ENCODE measurements at places on chromosomes 2 and 18. TPM values are rescaled to one million over a fixed set of nuclear protein-coding genes. Genes with fewer than 3 reads are reported as not detected.

Gene DPP4
- total RNA-seq = 1.6 TPM

DNA sequence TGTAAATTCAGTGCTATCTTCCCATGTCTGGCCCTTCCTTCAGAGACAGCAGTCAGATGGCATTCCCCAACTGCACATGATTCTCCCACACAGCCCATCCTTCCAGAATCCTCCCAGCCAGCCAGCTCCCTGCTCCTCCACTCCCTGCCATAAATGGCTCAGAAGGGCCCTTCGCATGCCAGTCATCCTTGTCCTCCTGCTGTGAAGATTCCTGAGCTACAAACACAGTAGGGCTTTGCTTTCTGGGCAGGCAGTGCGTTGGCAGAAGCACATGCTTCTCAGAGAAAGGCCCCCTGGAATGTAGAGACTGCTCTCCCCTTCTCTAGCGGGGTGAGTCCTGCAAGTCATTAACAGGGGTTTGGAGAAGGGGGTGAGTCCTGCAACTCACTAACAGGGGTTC, 71.9 kb downstream of the TEX51 start:
- DNase-seq = no peak

GRCh38 chr2:163729636-163730273, 6.1 kb downstream of the FIGN start:
- no peak for DNase-seq

Gene KLHL41
- 0.73 TPM for total RNA-seq

Gene KCNJ13
- total RNA-seq = not detected

Gene ASIC4
- total RNA-seq = 1.0 TPM

GRCh38 chr2:96329874-96330273, 4.8 kb downstream of the ITPRIPL1 start:
- DNase-seq = no peak

GRCh38 chr2:186486651-186487647, 889 bp downstream of the ZC3H15 start:
- no peak for DNase-seq

DNA sequence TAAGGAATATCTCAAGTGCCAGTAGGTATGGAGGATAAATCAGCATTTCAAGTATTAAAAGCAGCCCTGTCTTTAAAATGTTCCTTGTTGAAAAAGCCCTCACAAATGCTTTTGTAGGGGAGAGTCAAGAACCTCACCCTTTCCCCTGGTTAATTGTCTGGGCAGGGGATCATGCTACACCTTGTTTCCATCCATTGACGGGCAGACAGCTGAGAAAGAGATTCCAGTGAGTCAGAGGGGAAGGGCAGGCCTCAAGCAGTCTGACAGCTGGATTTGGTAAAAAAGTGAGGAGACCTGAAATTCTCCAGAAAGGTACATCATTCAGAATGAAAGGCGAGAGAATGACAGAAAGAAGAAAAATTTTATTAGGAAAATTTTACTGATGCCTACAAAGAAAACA, 203.2 kb upstream of the CYP26B1 start:
- DNase-seq = no peak

- DNase-seq = no peak
Measured at GRCh38 chr2:149627111-149627801, 39.7 kb upstream of the MMADHC start.

- DNase-seq = no peak
Measured at GRCh38 chr2:221553333-221553732, 18.8 kb downstream of the EPHA4 start.

DNA sequence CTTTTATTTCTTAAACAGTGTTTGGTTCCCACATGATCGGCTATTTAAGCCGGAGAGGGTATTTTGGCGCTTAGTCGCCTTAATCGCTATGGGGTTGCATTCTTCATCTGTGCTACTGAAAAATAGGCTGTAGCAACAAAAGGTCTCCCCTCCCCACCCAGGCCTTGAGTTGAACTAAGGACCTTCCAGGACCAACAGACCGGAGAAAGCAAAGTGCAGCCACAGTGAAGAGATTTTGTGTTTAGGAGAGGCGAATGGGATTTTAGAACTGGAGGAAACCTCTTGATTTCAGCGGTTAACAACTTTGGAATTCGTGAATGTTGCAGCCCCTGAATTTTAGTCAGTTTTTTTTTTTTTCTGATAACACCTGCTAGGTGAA, 1.4 kb downstream of the ITGA6 start:
- DNase-seq = no peak

- no peak for DNase-seq
Measured at GRCh38 chr2:109645412-109646184, 31.4 kb downstream of the SOWAHC start.

Gene TLX2
- not detected for total RNA-seq

- no peak for DNase-seq
Measured at GRCh38 chr2:221385716-221386115, 186.4 kb downstream of the EPHA4 start.

DNA sequence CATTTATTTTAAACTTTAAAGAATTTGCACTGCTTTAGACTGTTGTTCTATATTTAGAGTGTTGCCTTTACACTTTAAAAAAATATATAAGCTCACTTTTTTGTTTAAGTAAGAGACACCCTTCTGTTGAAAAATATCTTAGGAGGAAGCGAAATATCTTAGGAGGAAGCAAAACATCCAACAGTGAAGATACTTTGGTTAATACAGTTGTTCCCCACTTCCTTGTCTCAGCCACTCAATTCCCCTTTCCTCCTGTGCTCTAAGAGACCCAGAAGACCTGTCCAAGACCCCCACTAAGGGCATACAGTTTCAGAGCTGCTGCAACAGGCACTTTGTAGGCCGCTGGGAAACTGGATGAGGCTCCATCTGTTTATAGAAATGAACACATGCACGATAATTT, 5.7 kb downstream of the SERPINB8 start:
- DNase-seq = no peak

- no peak for DNase-seq
Measured at GRCh38 chr18:24490539-24490938, 30.1 kb downstream of the HRH4 start.

DNA sequence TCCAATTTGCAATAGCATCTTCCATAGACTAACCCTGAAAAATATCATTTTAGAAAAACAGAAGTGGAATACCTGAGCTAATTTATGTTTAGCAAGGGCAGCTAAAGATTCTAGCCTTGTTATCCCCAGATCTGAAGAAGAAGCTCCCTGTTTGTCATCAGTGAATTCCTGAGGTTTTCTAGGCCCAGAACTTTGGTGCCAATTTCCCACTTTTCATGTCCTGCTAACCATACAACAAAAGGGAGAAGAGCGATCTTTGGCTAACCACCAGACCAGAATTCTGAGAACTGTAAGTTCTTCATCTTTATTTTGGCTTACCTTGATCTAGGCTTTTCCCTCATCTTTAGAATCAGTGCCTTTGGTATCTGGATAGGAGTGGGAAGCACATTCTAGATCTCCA, 51.3 kb upstream of the RASGRP3 start:
- no peak for DNase-seq

Gene SCYGR4
- not detected for total RNA-seq

Gene UGT1A10
- not detected for total RNA-seq

DNA sequence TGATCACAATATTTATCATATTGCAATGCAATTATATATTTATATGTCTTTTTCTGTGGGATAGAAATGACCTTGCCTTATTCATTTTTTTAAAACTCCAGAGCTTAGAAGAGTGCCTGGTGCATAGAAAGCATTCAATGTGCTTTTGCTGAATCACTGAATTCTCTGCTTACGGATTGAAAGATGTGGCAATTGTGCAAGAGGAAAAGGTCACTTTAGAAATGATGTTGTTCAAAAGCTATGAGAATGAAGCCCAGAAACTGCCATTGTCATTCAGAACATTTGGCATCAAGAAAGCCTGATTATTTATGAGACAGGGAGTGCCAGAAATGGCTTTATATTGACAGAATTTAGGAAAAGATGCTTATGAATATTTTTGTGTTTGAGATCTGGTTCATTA, 678.6 kb upstream of the CDH2 start:
- no peak for DNase-seq

DNA sequence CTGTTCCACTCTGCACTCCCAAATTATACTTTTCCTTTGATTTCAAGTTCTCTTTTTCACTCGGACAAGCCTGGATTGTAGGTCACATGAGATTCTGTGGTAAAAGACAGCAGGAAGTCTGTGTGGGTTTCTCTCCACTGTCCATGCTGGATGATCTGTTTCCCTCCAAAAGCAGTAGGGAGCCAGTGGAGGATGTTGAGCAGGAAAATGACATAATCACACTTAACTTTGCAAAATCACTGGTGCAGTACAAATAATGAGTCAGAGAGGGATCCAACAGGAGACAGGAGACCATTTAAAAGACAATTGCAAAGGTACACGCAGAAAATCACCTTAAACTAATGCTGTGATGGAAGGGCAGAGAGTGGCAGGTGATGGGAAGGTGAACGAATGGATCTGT, 301.3 kb downstream of the ZNF407 start:
- DNase-seq = no peak

DNA sequence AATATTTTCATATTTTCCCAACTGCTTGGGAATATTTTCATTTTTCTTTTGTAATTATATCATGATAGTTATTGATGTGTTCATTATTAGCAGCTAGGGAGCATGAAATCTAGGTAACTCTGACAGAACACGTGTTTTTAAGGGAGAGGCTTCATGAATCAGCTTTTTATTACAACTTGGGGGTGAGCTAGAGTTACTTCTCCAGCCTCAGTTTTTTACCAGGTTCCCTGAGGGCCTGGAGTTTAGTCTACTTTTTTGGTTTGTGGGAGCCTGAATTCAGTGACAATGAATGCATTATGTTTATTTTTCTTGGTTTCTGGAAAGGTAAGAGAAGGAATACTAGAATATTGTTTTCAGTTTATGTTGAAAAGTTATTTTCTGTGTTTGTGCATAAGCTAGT, 18.0 kb downstream of the NAB1 start:
- no peak for DNase-seq

DNA sequence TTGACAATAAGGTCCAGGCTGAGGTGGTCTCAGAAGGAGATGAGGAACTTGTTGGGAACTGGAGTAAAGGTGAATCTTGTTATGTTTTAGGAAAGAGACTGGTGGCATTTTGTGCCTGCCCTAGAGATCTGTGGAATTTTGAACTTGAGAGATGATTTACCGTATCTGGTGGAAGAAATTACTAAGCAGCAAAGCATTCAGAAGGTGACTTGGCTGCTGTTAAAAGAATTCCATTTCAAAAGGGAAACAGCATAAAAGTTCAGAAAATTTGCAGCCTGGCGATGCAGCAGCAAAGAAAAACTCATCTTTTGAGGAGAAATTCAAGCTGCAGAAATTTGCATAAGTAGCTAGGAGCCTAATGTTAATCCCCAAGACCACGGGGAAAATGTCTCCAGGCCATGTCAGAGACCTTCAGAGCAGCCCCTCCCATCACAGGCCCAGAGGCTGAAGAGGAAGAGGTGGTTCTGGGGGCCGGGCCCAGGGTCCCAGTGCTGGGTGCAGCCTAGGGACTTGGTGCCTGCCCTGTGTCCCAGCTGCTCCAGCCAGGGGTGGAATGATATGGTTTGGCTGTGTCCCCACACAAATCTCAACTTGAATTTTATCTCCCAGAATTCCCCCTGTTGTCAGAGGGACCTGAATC, 73.5 kb downstream of the FIGN start:
- DNase-seq = no peak

GRCh38 chr2:47497843-47498460, 95.0 kb downstream of the MSH2 start:
- no peak for DNase-seq

Gene PRSS56
- total RNA-seq = 52.4 TPM

GRCh38 chr2:127631997-127632581, 13.9 kb upstream of the GPR17 start:
- no peak for DNase-seq
